NCI-H82 (cell line): ENCODE measurements at places on chromosomes 12 and 14.

- no peak for DNase-seq
Measured at GRCh38 chr12:7872566-7873319, at the start of gene SLC2A14. SLC2A14 (minus strand) TSS chr12:7872915; CDS start chr12:7869880, 3,035 bp downstream.

DNA sequence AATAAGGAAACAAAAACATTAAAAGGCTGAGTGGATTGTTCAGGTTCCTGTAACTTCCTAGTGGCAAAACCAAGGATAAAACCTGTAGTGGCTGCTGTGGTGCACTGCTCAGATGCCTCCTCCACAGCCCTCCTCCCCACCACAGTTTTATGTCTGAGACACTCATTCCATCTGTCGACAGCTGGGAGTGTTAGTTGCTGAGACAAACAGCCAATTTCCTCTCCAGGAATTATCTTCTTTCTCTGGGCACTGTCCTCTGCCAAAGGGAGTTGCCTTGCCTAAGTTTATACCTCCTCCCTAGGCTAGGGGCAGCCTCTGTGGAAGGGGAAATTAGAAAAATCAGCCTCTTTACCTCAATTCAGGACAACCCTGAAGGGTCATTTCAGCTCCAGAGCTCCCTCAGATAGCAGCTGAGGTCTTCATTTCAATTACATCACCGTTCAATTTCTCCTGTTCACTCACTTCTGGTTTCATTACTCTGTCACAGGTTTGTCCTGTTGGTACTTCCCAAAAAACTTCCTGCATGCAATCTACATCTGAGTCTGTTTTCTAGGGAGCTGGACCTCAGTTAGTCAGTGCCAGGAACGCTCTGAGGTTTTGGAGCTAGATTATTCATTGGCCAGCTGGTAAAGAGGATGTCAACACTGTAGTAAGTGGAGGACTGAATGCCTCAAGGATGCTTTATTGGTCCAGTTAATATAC, 74.9 kb upstream of the ATP2B1 start:
- DNase-seq, result peak; percentile 90

DNA sequence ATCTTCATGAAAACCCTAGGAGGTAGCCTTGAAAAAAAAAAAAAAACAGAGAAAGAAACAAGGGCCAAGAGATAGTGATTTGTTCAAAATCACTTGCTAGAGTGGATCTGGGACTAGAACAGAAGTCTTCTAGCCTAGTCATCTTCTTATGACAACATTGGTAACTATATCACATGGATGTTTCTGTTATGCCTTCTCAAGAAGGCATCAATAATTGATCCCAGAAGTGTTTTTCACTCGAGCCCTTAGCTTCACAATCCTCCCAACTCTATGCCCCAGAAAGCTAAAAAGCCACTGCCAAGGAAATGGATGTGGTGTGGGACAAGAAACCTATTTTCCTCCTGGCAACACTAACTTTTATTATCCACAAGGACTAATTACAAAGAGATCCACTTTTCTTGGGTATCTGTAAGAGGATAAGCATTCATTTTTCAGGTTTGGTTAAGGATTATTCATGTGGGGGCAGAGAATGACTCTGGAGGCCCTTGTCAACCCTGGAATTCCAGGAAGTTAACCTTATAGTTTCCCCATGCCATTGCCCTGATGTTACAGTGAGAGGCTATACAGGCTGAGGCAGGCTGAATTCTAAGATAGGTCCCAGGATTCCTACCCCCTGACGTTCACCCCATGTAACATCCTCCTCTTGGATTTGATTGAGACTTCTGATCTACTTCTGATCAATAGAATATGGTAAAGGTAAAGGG, 67.7 kb upstream of the CPM start:
- DNase-seq, result no peak

DNA sequence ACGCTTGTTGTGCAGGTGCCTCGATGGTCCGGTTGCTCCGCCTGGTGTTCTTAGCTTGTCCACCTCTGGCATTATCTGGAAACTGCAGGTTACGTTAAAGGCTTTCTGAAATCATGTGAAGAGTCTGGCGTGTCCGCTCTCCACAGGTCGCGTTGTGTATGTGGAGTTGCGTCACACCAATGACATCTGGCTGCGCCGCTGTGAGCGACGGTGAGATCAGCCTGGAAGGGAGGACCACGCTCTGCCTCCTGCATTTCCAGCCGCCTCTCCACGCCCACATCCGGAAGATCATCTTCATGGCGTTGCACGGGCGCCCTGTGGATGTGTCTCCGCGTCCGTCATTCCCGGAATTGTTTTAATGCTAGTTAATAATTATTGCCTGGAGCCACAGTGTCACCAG, 50.6 kb upstream of the GALNT9 start:
- DNase-seq, result peak; percentile 47

DNA sequence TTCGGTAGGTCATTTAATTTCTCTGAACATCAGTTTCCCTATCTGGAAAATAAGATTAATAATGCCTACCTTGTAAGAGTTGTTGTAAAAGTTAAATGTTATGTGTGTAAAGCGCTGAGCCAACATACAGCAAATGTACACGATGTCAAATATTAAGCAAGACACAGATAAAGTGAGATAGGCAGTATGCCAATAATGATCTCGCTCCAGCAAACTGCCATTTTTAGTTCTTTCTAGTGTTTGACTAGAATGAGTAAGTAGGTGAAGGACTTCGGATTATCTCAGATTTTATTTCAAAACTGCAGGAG, 840 bp downstream of the DHRS7 start:
- no peak for DNase-seq

GRCh38 chr12:57719777-57720605, 18.6 kb downstream of the AGAP2 start:
- DNase-seq, result no peak

DNA sequence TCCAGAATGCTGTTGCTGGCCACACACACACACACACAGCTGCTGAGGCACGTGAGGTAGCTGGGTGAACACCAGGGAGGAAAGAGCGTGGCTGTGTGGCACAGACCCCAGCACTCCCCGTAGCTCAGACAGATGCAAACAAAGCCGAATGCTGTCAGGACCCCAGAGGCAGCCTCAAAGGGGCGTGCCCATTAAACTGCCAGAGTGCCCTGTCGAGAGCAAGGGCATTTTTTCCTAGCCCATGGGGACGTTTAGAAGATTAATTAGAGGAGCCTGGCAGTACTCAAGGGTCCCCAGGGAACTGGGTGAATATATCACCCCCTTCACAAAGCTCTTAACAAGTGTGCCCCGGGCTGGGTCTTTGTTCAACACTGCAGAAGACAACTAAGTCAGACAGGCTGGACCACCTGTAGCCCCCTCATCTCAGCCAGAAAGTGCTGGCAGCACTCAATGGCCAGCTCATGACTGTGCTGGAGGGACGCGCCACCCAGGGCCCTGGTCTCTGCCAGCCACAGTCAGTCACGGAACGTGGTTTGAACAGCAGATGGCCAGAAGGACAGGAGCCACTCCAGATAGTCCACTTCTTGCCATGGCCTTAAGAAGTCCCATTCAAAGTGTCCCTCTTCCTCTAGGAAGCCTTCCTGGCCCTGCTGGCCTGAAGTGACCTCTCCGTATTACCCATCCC, 37.5 kb downstream of the TTC7B start:
- DNase-seq, result peak; percentile 11

GRCh38 chr14:86013641-86014040, 483.7 kb downstream of the FLRT2 start:
- no peak for DNase-seq

DNA sequence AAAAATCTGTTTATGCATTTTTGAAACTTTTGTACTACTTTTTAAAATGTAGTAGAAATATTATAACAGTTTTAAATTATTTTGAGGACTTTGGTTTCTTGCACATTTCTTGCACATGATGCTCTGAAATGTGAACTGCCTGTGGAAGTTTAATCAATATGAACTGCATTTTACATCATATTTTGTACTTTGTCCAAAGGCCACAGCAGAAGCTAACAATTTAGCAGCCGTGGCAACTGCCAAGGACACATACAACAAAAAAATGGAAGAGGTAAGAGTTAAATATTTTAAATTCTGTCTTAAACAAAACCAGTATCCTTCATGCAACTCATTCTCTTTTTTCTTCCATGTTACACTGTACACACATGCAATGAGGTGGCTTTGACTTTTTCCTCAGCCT, 45.1 kb downstream of the SAV1 start:
- DNase-seq, result no peak

DNA sequence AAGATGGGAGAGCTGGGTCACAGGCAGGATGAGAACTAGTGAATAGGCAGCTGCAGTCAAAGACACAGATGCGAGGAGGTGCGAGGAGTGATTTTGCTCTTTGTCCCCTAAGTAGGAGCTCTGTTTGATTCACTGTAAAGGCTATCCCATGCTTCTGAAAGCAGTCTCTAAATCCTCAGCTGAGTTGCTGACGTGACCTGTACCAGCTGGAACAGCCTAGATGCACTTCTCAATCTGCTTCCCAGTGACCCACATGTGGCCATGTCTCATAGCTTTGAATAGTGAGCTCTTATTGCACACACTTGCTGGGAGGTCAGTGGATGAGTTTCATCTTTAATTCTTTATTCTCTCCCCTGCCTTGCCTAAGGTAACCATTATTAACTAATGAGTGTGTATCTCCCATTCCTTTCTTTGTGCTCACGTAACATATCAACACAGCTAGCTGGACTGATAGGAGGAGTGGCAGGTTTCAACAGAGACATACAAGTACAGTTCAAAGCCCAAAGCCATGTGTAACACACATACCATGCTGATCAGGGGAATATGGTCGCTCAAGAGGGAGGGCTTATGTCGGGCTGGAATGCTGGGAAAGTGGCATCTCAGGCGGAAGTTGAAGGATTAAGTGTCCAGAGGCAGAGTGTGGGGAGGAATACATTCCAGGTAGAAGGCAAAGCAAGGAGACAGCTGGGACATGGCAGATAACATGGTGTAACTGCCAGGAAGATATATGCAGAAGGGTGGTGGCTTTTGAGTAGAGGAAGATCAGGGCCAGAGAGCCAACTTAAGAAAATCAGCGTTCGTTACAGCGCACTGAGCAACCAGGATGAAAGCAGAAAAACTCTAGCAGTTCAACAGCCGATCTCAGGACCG, 15.4 kb upstream of the YY1 start:
- DNase-seq, result peak; percentile 72

DNA sequence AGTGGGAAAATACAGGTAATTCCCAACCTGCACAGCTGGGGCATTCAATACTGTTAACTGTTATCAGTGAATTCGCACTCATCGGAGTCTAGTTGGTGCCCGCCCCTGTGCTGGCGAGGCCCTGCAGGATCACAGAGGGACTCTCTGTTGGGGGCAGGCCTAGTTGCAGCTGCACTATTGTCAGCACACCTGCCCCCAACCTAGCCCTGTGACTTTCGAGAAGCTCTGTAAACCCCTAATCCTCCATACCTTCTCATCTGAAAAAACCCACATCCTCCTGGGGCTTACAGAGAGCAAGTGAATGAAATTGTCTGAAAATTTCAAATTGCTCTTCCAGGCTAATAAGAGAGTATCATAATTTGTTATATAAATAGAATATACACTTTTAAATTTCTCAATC, 132.2 kb upstream of the NUDT4 start:
- peak; percentile 56 for DNase-seq

DNA sequence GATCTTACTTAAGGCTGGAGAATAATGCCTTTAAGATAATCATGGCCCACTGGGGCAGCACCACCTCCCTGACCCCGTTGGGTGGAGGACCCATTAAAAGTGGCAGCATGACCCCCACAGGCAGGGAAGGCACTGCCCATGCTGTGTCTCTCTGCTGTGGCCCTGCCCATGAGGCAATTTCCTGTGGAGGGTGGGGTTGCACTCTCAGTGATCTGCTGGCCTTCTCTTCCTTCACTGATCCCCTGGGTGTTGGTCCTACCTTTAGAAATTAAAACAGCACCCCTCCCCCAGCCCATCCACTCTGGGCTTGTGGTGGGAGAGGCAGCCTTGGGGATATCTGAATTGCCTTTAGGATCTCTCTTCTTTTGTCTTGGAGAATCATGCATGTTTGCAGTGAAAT, 17.3 kb downstream of the KLRK1 start:
- DNase-seq, result no peak

- DNase-seq, result no peak
Measured at GRCh38 chr12:39772821-39773259, 153.2 kb upstream of the ABCD2 start.
